ENCODE measurements at places on chromosomes 4 and X.

GRCh38 chr4:52780617-52781354 is 29.6 kb upstream of the ERVMER34-1 start:
- DNase-seq = no peak

DNA sequence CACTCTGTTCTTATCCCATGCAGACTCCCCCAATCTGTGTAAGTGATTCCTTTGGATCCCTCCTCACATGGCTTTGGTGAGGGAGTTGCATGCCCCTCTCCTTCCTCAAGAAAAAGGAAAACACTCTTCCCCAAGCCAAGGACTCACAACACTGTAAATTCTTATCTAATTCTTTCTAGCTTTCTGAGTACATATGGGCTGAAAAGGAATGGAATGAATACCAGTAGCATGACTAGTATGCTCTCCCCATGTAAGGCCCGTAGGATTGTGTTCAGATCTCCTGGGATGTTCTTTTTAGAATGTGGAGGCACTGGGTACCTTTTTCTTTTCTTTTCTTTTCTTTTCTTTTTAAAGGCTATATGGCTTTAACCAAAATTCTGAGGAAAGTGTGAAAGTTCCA is 17.0 kb upstream of the MAGED1 start:
- no peak for DNase-seq

DNA sequence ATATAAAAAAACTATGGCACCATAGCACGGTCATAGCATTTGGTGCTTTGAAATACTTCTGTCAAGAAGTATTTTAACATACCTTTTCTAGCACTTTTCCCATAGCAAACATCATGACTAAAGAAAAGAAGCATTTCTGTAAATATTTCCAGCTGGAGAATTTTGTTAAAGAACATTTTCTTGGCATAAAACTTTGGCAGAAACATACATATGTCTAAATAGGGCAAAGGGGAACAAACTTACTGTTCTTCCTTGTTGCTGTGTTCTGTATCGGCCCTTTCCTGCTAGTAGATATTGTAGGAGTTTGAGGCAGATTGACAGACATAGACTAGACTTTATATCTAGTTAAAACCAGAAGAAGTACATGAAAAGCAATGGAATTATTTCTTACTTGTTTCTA is 2368.5 kb downstream of the PCDH7 start:
- no peak for DNase-seq

DNA sequence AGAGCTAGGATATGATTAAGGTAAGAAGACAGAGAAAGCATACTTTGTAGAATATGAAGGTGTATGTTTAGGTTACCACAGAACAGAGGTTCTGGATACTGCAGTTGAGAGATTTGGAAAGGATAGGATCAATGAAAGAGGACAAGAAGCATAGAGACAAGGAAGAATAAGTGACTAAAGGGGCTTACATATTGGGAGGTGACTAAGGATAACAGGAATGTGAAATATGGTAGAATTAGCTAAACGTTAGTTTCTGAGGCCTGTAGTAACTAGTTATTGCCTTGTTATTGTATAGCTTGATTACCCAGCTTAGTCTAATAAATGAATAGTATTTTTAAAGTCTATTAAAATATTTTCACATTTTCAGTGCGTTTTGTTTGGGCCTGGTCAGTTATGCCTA is 38.2 kb downstream of the CENPI start:
- DNase-seq = no peak

DNA sequence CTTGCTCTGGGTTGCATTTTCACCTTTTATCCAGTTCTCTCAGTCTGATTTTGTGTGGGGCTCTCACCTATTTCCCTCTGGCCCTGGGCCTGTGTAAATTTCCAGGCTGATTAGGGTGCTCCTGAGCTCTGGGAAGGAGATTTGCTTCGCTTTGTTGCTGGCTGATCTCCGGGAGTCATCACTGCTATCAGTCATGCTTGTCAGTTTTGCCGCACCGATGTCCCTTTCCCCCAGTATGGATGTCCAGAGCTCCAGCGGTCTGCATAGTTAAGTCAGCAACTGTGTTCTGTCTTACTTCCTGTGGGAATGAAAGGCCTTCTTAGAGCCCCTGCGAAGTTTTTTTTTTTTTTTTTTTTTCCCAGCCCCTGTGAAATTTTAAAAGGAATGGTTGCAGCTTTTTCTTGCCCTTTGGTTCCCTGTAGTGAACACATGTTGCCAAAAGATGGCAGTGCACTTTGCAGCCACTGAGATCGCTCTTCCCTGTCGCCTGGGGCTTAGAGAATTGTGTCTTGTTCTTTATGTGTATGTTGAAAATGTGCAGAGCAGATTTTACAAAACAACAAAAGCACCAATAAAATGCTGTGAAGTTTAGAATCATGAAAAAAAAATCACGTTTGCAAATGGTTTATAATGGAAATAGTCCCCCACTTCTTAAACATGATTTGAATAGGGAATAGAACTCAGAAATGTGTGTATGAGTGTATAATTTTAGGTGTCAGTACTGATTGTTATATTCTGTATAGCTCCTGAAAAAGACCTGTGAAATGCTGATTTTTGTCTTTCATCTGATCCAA is 109.1 kb upstream of the SLC4A4 start:
- DNase-seq = no peak

DNA sequence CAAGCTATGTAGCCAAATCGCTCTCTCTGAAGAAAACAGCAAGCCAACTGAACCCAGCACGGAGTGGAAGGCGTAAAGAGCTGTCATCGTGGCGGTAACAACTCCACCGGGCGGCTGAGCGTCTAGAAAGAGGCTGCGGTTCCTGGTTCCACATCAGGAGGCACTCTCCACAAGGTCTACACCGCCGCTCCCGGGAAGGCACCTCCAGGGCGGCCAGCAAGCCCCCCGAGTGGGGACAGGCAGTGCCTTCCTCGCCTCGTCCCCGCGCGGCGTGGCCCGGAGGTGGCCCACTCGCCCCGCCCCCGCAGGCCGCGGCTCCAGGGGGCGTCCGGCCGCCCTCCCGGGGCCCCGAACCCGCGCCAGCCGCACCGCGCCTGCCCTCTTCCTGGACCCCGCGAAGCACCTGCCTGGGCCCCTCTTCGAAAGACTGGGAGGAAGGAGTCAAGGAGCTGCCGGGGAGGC is 755 bp downstream of the KLHL8 start:
- peak; percentile 66 for DNase-seq

DNA sequence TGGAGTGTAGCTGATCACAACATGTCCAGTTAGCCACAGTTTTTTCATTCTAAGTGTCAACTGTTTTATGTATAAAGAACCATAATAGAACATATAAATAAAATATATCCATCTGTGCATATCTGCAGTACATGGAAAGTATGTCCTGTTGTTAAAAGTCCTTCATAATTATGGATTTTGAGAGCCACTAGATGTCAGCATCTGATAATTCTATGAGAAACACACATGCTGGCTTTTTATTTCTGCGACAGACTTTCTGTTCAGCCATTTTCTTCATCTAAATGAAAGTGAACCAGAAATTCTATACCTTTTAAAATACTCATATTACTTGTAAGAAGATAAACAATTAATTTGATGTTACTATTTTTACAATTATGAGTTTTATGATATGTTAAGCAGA is 251.5 kb downstream of the GPM6A start:
- no peak for DNase-seq

GRCh38 chr4:140448830-140449229 is 21.4 kb upstream of the CLGN start:
- DNase-seq = no peak

GRCh38 chr4:185811509-185812364 is at the start of gene SORBS2:
Gene SORBS2 (minus strand): TSS chr4:185812194. CDS start chr4:185690571, 121,623 bp downstream.
- DNase-seq = no peak

- no peak for DNase-seq
Observed at GRCh38 chrX:134688031-134688823, 30.0 kb upstream of the PLAC1 start.

DNA sequence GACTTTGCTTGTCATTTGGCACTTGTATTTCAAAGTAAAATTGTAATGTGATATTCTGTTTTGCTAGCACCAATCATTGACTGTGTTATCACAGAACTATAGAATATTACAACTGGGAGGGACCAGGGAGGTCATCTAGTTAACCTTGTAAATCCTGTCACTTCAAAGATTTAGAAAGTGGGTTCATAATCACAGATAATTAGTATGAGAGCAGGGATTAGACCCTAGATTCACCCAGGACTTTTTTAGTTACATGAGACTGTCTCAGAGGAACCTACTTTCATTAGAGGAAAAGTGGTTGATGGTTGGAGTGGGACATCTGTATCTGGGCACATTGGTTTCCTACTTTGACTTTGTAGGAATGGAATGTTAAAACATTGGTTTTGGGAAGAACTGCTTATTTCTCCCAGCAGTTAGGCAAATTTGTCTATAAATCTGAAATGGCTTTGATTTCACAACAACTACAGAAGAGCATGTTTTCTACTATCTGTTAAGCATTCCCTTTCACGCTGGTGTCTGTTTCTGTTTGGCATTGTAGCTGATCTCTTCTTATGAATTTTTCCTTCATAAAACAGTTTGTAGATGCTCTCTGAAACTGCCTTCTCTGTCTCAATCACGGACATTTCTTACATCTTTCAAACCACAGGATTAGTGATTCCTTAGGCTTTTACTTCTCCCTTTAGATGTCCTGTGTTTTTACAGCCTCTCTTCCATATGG is 144.1 kb downstream of the DIPK2B start:
- no peak for DNase-seq

- DNase-seq = no peak
Observed at GRCh38 chr4:168433571-168433970, 46.7 kb downstream of the DDX60L start.

DNA sequence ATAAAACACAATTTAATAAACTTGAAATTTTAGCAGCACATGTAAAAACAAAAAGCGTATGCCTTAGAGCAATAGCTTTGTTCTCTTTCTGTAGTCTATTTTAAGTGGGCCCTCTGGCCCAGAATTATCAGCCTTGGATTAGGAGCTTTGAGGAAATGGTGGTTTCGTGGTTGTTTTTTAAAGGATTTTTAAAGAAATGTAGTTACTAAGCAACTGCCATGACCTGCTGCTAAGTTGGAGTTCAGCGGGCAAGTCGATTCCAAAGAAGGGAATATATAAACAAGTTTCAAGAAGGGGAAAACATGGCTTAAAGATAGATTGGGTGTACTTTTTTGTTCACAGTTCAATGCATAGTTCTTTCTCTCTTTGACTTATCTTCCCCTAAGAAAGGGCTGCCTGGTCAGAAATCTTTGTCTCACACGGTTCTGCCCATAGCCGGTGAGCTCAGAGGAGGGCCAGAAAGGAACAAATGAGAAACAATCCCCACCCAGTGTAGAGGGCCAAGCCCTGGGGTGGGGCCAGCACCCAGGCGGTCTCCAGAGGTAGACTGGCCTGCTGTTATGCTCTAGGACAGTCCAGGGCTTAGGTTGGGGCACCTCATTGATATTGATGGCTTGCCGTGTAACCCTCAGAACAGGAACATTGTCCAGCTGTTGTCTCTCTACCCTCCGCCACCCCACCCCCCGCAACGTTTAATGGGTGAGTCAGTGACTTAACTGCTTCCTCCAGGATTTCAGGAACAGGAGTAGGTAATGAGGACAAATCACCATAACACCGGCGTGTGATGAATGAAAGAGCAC is 32.5 kb downstream of the DLG3 start:
- DNase-seq = no peak

DNA sequence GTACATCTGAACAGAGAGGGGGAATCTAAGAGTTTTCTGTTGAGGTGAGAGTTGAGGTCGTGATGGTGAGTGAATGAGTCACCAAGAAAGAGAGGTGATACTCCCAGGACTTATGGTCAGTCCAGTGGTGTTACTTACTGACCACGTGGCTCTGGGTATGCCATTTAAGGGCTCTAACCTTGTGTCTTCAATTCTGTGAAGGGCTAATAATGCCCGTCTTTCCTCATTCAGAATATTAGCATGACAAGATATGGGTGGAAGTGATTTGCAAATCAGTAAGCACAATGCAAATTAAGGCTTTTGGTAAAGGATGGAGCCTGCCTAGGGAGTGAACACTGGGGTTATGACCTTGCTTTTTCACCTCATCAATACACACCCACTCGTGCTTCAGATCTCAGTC is 75.2 kb downstream of the COQ2 start:
- no peak for DNase-seq
